Stimulated activated CD4-positive, alpha-beta T cell treated with anti-CD3 and anti-CD28 coated beads, Interleukin-4, amount 100 ng/mL, for 24 hours (primary cell): ENCODE measurements at places on chromosomes 6 and 20.

DNA sequence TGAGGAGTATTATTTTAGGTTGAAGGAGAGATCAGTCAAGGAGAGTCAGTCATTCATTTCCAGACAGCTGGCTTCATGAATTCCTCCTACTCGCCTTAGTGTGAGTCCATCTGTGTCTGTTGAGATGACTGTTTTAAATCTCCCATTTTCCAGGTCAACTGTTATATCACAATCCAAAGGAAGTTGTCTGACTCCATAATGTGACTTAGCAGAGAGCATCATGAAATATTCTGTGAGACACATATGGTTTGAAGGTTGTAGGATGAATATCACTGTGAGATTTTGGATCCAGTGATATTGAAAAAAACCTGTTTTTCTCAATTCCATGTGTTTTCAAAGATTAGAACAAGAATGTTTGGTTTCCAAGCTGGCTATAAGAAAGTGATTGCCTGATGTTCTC, 530.2 kb upstream of the MAN1A1 start:
- no peak for DNase-seq

DNA sequence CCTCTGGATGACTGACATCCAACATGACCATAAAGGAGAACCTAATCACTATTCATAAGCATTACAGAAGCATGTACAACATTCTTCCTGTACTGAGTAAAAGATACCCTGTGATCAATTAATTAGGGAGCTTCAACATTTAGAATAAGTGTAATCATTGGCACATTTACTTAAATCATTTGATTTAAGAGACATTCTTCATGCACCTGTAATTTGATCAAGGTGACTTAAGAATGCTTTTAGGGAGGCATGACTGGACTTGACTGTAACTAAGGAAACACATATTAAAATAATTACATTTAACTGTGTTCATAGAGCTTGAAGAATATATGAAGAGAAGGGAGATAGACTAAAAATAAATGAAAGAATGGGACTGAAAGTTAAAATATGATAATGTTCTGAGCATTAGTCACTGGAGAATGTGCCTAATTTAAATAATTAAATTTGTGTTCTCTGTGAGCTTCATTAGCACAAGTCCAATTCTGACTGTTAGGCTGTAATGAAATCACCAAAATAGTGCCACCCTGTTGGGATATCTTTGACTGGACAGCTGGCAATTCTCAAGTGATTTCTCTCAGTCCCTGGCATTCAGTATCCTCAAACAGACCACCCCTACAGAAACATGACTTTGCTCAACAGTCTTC, 295.5 kb upstream of the ADGRB3 start:
- no peak for DNase-seq

DNA sequence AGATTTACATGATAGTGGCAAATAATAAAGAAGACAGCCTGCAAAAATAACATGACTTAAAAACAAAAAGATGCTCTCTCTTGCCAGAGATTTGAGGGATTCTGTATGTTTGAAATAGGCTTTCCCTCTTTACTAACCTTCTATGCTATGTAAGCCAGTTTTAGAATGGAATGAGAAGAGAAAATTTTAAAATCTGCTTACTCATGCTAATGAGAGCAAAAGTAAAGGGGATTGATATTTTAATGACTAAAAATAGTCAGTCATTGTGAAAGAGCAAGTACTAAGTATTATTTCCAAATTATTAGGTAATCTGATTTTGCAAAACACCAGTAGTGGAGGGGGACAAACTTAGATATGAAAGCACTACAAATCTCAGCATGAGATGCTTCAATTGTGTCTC, 563.3 kb upstream of the ADGRB3 start:
- DNase-seq, result no peak

GRCh38 chr6:157665180-157665579, 157.9 kb upstream of the SNX9 start:
- DNase-seq, result no peak

GRCh38 chr6:91720324-91720723, 1133.5 kb upstream of the MAP3K7 start:
- no peak for DNase-seq
